ENCODE measurements at places on chromosomes 7 and 10. TPM values are rescaled to one million over a fixed set of nuclear protein-coding genes. Genes with fewer than 3 reads are reported as not detected.

GSTO2 gene
- 1.1 TPM for total RNA-seq

HSPA12A gene
- 4.8 TPM for total RNA-seq

FOXP2 gene
- 5.0 TPM for total RNA-seq

DNA sequence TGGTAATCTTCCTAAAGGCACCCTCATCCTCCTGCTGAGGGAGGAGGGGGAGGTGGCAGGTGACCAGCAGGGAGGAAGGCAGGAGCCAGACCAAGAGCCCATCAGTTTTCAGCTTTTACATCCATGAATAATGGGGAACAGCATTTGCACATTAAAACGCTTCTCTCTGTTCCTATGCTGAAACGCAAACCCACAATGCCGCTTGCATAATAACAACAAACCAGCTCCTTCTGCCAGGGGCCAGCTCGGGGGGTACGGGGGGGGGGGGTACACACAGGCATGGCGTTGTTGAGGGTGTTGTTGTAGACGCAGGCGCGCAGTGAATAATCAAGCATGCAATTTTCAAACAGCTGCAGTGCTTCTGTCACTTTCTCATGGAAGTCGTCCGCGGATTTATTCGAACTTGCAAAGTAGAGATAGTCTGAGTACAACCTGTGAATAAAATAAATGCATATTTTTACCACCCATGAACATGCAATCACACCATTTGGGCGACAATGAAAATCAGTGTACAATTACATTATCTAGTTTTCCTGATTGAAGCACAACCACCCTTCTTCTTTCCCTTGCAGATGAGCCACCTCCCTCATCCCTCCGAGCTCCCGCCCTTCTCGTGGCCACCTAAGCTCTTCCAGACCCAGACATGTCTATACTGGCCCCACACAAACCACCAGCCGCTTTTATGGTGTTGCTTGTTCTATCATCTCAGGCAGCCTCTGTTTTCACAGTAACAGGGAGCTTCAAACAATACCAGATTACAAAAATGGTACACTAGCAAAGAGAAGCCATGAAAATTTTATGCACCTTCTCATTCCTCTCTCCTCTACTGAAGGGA, 72.2 kb downstream of the CHST15 start:
- no peak for DNase-seq

DNA sequence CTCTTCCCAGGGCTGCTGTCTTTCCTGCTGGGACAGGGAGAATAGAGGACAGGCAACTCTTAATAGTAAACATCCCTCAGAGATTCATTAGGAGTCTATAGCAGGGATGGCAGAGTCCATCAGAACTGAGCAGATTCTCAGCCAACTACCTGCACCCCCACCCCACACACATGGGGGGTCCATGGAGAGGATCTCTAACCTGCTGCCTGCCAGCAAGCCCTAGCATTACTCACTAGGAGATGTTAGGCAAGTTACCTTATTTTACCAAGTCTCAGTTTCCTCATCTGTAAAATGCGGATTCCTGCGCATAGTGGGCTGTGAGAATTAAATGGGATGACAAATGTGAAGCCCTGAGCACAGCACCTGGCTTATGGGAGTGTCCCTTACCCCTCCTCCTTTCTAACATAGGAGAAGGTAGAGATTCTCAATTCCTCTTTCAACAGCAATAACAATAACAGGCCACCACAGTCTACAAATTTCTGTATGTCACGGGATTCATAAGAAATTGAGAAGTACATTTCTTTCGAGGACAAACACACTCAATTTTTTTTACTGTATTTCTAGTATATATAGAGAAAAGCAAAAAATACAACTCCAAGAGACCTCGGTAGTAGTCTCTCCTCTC, 23.8 kb upstream of the WDR11 start:
- DNase-seq: no peak

GRCh38 chr10:92200564-92200963, 90.3 kb downstream of the CPEB3 start:
- no peak for DNase-seq

Measured in GM23248 (cell line).